HFFc6 (cell line): ENCODE measurements at places on chromosomes 13 and 19. TPM values are rescaled to one million over a fixed set of nuclear protein-coding genes. Genes with fewer than 3 reads are reported as not detected.

Gene PCDH20
- total RNA-seq = not detected in 3 replicates

GRCh38 chr19:54158812-54159351, 639 bp downstream of the LENG1 start:
- DNase-seq = peak; percentile 23

Gene CRLF1
- total RNA-seq = 2.4 to 4.9 TPM (median 2.8 TPM) in 3 replicates

- peak; percentile 30 for DNase-seq
Observed at GRCh38 chr19:58476498-58477015, 405 bp downstream of the ZNF446 start.

DNA sequence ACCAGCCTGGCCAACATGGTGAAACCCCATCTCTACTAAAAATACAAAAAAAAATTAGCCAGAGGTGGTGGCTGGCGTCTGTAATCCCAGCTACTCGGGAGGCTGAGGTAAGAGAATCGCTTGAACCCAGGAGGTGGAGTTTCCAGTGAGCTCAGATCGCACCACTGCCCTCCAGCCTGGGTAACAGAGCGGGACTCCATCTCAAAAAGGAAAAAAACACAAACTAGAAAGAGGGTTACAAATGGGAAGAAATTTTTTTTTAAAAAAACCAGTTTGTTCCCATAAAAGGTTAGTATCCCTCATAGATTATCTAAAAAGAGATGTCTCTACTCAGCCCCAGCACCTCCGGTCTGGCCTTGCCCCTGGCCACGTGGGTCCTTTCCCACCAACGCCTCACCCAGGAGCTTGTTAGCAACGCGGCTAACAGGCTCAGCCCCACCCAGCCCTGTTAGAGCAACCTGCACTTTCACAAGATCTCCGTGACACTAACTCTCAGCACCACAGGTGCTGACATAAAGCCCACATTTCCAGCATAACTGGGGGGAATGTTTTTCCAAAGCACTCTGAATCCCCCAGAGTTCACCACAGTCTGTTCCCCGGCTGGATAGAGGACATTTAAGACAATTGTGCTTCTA, 4.3 kb downstream of the DMKN start:
- DNase-seq = no peak

GRCh38 chr19:46488551-46488950, 7.1 kb downstream of the PNMA8B start:
- DNase-seq = no peak

GRCh38 chr19:2424686-2425621, 2.4 kb downstream of the TIMM13 start:
- peak; percentile 66 for DNase-seq

DNA sequence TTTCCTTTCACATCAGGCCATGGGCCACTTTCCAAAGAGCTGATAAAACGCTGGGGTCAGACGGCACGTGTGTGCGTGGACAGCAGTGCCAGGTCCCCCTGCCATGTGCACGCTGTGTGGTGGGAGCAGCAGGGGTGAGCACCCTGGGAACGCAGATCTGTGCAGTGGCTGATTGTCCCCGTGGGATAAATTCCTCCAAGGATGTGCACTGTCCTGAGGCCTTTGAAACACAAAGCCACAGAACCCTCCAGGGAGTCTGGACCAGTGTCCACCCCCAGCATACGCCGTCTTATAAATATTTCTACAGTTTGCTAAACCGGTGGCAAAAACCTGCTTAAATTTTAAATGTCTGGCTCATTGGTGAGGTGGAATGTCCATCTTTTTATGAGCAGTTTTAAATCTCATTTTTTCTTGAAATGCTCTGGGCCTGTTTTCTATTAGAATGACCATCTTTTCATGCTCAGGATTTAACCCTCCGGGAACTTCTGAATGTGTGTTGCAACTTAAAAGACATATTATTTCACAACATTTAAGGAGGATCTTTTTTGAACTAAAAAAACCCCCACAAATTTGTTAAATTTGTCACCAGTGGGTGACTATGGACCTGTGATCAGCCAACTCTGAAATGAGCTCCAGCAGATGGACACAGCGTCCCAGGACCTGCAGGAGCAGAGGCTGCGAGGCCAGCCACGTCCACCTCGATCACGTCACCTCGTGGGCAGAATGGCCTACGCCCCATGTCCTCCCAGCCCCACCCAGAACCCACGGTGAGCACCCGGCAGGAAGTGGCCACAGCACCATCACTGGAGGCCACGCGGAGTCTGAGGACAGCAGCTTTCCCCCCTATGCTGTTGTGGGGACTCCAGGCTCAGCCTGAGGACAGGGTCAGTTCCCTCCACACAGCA, 68.6 kb downstream of the RASA3 start:
- DNase-seq = peak; percentile 71

GRCh38 chr19:38892841-38893240, 6.6 kb downstream of the SIRT2 start:
- no peak for DNase-seq

Gene CRX
- not detected in 3 replicates for total RNA-seq

- peak; percentile 41 for DNase-seq
Observed at GRCh38 chr19:632579-633067, 714 bp downstream of the POLRMT start.

DNA sequence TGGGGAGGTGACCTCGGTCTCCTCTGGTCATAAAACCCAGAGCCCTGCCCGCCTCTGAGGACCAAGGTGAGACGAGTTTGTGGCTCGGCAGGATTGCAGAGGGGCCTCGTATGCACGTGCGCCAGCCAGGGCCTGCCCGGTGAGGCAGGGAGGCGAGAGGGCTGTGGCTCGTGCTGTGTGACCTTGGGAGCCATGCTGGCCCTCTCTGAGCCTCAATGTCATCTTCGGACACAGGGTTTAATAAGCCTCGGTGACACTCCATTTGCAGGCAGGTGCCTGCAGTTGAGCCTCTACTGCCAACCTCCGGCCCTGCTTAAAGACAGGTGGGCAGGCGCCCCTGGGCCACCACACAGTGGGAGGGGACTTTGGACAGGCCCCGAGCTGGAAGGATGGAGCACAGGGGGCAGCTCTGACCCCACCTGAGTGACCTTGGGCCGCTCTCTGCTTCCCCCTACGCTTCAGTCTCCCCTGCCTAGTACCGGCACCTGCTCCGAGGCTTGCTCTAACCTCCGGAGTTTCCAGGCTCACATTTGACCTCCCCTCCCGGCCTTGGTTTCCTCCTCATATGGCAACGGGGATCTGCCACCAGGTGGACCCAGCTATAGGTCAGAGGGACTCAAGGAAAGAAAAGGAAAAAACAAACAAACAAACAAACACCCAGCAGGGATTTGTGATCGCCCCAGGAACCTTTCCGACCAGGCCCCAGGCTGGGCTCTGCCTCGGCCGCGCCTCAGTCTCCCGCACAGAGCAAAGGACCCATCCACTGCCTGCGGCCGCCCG, 3.1 kb downstream of the ZBTB7A start:
- no peak for DNase-seq

DNA sequence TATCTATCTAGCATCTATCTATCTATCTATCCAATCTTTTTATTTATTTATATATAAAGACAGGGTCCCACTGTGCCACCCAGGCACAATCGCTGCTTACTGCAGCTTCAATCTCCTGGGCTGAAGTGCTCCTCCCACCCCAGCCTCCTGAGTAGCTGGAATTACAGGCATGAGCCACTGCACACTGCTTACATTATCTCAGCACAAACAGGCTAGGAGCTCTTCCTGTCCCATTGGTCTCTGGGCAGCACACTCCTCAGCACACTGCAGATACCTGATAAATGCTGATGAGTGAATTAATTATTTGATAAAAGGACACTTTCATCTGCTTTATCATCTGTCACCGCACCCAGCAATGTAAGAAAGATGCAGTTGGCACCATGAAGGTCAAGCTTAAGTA, 16.1 kb downstream of the ZNF562 start:
- no peak for DNase-seq

Gene TMEM86B
- total RNA-seq = 1.8 to 2.9 TPM (median 2.1 TPM) in 3 replicates

GRCh38 chr13:112971288-112971643, 2.3 kb downstream of the MCF2L start:
- DNase-seq = no peak

DNA sequence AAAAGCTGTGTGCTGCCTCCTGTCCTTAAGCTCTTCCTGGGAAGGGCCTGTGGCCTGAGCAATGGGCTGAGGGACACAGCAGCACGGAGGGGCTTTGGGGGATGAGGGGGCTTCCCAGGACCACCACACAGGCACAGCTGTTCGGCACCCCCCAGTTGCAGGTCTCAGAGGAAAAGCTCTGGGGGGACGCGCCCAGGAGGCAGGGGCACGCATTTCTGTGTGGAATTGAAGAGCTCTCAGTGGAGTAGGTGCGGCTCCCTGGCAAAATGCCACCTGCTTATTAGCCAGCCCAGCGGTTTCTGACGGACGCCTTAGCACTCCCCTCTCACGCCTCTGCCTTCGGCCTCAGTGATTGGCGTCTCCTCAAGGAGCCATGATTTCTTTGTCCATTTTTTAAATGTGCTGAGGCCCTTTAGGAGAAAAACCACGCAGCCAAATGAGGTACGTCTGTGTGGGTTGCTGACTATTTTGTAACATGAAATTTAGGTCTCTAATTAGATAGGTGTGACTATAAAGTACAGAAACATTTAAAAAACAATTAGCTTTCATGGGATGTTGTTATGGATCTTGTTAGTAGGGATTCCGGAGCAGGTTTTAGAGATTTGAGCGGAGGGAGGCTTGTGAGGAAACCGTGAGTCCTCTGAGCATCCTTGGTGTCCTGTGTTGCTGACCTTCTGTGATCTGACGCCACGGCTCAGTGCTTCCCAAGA, 4.0 kb downstream of the MCF2L start:
- DNase-seq = no peak

Gene ZNF805
- 11.0 to 11.7 TPM (median 11.6 TPM) in 3 replicates for total RNA-seq

Gene GARIN5B
- not detected in 3 replicates for total RNA-seq

Gene IL17D
- total RNA-seq = 0.55 to 1.1 TPM (median 0.74 TPM) in 3 replicates

- no peak for DNase-seq
Observed at GRCh38 chr13:79582896-79583295, 101.9 kb downstream of the NDFIP2 start.

DNA sequence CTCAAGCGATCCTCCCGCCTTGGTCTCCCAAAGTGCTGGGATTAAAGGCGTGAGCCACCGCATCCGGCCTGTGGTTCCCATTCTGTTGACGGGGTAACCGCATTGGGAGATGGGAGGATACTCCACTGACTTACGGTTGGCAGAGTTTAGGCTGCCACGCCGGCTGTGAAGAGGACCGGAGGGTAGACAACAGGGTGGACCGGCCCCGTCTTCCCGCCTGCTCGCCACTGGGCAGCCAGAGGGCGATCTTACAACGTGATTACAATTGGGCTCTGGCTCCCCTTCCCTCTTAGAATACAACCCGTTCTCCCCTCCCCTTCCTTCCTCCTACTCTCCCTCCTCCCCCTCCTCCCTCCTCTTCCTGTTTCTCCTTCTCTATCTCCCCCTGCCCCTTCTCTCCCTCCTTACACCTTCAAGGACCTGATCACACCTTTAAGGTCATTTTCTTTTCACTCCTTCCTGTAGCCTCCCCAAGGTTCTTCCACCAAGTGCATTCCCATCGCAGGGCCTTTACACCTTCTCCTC, 957 bp upstream of the CCDC194 start:
- no peak for DNase-seq

- peak; percentile 22 for DNase-seq
Observed at GRCh38 chr19:35963514-35963913, 27.3 kb downstream of the LRFN3 start.

DNA sequence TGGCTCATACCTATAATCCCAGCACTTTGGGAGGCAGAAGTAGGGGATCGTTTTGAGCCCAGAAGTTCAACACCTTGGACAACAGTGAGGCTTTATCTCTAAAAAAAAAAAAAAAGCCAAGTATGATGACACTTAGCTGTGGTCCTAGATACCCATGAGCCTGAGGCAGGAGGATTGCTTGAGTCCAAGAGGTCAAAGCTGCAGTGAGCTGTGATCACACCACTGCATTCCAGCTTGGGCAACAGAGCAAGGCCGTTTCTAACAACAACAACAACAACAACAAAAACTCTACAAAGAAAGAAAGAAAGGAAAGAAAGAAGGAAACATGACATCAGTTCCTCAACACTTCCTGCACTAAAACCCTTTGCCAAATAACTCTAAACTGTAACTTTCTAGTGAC, 265.1 kb upstream of the DACH1 start:
- DNase-seq = no peak

Gene FFAR2
- total RNA-seq = not detected in 2 replicates

DNA sequence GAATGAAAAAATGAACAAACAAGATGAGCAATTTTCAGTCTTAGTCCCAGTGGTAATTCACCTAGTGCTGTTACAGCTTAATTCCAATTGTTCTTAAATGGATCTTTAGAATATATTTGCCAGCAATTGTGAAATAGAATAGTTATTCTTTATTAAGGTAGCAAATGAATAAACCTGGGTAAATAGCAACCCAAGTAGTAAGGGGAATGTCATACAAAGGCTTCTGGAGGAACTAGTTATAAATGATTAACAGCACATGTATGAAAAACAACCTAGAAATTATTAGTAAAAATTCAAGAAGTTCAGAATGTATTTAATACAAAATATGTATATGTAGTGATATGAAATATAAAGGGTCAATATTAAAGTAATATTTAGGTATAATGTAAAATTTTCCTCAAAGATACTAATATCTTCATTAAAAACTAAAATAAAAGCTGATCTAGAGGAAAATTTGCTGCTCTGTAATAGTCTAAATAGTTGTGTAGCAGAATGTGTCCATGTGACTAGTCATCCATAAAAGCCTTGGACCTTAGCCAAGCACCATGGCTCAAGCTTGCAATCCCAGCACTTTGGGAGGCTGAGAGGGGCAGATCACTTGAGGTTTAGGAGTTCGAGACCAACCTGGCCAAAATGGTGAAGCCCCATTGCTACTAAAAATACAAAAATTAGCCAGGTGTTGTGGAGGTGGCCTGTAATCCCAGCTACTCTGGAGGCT, 535.9 kb upstream of the ATXN8OS start:
- DNase-seq = no peak

Gene ZNF573
- 6.2 to 7.2 TPM (median 6.5 TPM) in 3 replicates for total RNA-seq

- peak; percentile 9 for DNase-seq
Observed at GRCh38 chr13:60583196-60583888, 186.3 kb downstream of the TDRD3 start.

- no peak for DNase-seq
Observed at GRCh38 chr13:32549788-32550187, 11.2 kb upstream of the N4BP2L2 start.

DNA sequence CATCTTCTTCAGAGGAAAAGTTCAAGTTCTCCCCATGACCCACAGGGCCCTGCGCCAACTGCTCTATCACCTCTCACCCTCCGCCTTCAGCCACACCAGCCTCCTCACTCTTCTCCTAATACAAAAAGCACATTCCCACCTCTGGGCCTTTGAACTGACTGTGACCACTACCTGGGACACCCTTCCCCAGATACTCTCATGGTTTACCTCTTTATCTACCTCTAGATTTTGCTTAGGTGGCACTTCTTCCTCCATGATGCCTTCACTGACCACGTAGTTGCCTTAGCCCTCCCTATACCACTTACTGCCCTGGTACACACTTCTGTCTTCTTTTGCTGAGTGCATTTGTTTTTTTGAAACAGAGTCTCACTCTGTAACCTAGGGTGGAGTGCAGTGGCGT, 3.9 kb upstream of the SYCE2 start:
- DNase-seq = no peak

Gene CPB2
- not detected in 3 replicates for total RNA-seq

- no peak for DNase-seq
Observed at GRCh38 chr19:20247016-20247683, 80.1 kb downstream of the ZNF486 start.
